ENCODE measurements at places on chromosomes 1 and 21.

GRCh38 chr1:43991200-43991475, 261 bp upstream of the CCDC24 start:
- H3K27ac ChIP-seq, result no peak overlapping the region
- H3K4me3 ChIP-seq, result peak overlapping the region; percentile 90
- no peaks in the 10 kb centered on the region for H3K36me3 ChIP-seq

DNA sequence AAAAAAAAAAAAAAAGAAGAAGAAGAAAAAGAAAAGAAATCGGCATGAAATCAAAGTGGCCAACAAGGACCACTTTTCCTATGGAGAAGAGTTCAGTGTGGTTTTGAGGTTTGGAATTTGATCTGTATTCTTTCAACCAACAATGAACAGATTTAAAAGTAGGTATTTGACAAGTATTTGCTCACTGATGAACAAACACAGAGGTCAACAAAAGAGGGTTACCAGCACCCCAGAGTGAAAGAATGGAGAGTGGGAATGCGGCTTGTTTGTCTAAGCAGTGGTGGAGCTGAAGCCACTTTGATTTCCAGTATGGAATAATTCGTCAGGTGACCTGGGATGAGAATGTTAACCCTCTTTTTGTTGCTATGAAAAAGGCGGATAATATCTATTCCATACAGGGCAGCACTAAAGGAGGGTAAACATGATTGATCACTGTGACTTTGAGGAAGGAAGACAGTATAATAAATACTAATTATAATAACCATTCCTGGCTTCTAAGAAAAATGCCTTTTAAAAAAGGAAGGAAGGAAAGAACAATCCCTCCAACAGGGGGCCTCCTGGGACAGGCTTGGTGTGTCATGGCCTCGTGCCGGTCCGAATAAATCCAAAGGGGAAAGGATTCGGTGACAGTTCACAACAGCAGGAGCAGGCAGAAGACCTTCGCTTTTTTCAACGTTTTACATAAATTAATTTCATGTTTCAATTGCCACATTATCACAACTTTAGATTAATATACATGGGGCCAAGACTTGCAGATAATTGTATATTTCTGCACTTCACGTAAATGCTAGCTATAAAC, 37.2 kb upstream of the SIM2 start:
- no peak overlapping the region for H3K27ac ChIP-seq
- no peak overlapping the region for H3K4me3 ChIP-seq
- DNase-seq, result no peak

DNA sequence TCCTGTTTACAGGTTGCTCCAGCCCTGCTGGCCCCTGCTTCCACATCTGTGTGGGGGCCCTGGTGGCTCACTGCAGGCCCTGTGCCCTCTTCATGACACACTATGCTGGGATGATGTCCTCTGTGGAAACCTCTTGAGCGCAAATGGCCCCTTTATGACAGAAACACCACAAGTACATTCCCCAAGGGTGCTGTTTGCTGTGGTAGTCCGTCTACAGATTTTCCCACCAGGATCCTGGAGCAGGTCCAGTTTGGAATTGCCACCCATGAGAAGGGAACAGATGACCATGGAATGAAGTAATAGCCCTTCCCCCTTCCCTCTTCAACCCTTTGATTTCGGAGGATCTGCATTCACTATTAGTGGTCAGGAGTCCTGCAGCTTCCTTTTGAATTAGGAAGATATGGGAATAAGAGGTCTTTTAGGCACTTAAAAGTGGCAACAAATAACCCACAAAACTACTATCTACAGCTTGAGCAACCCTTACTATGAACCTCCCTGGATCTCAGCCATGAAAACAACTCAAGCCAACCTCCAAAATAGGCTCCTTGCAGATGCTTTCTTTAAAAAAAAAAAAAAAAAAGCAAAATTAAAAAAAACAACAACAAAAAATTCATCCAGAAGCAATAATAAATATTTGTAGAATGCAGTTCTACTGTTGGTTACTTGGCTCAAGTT, 121.9 kb upstream of the TSPAN2 start:
- H3K27ac ChIP-seq, result no peak overlapping the region
- peaks cover 6% of the 10 kb centered on the region for H3K27me3 ChIP-seq
- DNase-seq, result no peak

DNA sequence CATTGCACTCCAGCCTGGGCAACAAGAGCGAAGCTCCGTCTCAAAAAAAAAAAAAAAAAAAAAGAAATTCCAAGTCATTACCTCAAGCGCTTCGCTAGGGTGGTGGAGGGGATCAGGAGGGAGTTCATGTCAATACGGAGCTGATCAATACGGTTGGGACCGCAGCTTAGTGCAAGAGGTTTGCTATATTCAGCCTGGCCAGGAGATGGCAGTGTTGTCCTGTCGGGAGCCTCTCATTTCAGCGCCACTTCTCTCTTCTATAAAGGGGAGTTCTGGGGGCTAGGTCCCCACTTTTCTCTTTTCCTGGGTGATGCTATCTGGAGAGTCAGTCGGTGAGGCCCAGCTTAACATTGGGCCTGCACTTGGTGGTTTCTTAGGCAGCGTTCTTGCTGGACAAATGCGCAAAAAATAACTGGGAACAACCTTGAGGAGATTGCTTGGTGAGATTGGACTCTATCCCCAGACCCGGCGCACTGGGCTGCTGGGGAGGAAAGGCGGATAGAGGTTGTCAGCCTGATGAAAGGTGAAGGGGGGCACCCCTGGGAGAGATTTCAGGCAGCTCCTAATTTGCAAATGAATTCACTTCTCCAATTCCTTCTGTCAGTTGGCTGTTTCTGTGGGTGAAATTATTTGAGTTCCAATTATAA, 40.4 kb downstream of the KIAA0040 start:
- H3K4me1 ChIP-seq, result peaks cover 17% of the 10 kb centered on the region
- peaks cover 42% of the 10 kb centered on the region for H3K27me3 ChIP-seq
- H3K36me3 ChIP-seq, result peaks cover 2% of the 10 kb centered on the region
- H3K27ac ChIP-seq, result no peak overlapping the region
- peak; percentile 73 for DNase-seq

DNA sequence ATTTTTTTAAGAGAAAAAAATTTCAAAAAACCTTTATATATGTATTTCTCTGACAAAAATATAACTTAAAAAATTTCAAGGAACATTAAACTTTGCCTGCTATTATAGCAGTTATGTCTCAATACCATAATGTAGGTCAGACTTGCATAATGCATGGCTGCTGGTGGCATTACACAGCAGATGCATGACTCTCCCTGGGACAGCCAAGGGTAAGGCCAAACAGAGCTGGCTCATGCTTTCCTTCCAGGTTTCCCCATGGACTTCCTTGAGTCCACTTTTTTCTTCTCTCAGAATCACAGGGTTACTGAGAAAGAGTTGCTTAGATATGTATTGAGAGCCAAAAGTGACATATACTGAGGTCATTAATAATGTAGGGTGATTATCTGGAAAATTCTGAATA, 43.7 kb downstream of the RHOU start:
- H3K36me3 ChIP-seq, result no peaks in the 10 kb centered on the region
- H3K4me1 ChIP-seq, result peaks cover 5% of the 10 kb centered on the region
- no peak overlapping the region for H3K4me3 ChIP-seq
- peaks cover 3% of the 10 kb centered on the region for H3K27me3 ChIP-seq

GRCh38 chr1:26578167-26578566, 48.6 kb downstream of the RPS6KA1 start:
- DNase-seq, result no peak
- H3K27me3 ChIP-seq, result no peaks in the 10 kb centered on the region
- peaks cover 36% of the 10 kb centered on the region for H3K4me1 ChIP-seq
- H3K4me3 ChIP-seq, result no peak overlapping the region
- no peak overlapping the region for H3K27ac ChIP-seq

- DNase-seq, result no peak
- peaks cover 18% of the 10 kb centered on the region for H3K27me3 ChIP-seq
- no peaks in the 10 kb centered on the region for H3K4me1 ChIP-seq
- H3K36me3 ChIP-seq, result no peaks in the 10 kb centered on the region
- H3K4me3 ChIP-seq, result no peak overlapping the region
Observed at GRCh38 chr1:171206204-171206977, 21.3 kb downstream of the FMO2 start.

DNA sequence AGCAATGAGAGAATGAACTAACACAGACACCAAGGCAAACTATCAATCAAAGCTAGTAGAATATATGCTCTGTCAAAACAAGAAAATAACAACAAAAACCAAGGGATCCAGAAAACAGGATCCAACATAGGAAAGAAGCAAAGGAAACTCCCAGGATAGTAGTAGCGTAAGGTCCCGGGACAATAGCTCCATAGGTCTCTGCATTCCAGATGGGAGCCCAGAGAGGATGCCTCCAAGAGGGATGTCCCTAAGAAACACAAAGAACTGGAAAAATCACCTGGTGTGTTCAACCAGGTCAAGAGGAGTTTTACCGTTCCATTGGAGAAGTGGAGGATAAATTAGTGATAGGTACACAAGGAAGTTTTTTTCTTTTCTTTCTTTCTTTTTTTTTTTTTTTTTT, 5.7 kb upstream of the FAM43B start:
- H3K27me3 ChIP-seq, result peaks cover 38% of the 10 kb centered on the region
- no peak overlapping the region for H3K4me3 ChIP-seq
- no peaks in the 10 kb centered on the region for H3K36me3 ChIP-seq

DNA sequence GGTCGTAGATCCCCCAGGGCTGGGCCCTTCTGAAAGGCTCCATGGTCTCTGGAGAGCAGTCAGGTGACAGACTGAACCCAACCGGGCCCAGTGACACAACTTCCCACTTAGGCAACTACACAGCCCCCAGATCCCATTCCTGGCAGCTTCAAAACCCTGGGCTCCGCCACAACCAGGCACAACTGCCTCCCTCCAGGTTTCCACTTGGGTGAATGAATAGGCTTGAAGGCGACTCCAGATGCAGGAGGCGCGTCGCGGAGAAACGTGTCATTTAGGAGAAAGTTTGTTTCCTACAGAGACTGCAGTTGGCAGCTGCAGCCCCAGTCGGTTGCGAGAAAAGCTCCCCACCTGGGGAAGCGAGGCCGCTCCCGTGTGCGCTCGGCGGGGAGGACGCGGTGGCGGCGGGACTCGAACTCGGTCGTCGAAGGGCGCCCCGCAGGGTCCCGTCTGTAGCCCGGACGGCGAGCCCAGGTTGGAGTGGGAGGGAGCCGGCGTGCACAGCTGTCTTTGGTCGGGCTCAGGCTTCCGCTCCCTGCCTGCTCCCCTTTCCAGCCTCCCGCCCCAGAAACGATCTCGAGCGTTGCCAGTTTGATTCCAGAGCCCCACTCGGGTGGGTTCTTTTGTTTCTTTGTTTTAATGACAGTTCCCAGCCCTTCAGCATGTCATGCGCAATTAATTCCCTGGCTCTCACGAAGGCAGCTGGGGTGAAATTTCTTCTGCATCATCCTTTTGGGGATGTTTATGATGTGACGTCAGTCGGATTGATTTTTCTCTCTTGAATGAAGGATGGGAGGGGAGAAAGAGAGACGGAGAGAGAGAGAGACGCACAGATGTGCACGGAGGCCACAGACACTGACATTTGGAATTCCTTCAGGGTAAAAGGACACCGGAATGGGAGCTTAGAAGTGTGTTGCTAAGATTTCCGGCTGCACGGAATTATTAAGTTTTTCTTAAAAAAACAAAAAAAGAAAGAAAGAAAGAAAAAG, 862 bp upstream of the SGIP1 start:
- peaks cover 57% of the 10 kb centered on the region for H3K27me3 ChIP-seq
- no peak overlapping the region for H3K27ac ChIP-seq
- peak overlapping the region; percentile 52 for H3K4me3 ChIP-seq
- no peak for DNase-seq

DNA sequence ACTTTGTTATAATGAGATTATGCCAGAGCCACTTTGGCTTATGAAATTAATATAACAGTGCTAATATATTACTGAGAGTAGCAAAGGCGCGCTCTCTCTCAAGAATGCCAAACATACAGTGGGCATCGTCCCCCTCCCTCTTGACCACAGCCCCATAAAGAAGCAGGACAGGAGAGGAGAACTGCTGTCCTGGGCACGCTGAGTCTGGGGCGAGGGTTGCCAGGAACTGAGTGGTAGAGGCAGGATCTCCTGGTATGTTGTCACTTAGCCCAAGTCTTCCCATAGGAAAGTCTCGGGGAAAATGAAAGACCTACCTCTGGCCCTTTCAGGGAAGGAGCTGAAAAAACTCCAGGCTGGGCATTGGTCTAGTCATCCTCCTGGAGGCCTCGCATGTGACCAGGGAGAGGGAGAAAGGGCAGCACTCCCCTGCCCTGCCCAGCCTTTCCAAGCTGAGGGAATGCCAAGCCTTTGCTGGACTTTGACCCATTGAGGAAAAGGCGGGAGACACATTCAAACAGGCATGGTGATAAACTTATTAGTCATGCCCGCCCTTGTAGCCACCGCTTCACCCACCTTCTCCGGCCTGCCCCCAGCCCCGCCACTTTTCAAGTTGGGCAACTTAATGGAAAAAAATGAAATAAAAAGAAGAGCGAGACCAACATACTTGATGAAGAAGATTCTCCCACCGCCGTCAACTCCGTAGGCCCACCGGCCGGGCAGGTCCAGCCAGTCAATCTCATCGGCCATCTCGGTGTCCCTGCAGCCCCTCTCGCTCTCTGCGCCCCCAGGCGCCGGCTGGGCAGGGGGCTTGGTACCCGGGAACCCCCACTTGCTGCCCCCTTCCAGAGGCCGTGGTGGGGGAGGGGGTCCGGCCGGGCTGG, 17.4 kb upstream of the PLEKHA6 start:
- peaks cover 37% of the 10 kb centered on the region for H3K27me3 ChIP-seq
- DNase-seq, result no peak
- H3K27ac ChIP-seq, result no peak overlapping the region
- H3K36me3 ChIP-seq, result no peaks in the 10 kb centered on the region

- H3K36me3 ChIP-seq, result no peaks in the 10 kb centered on the region
- no peak for DNase-seq
- no peak overlapping the region for H3K4me3 ChIP-seq
- H3K4me1 ChIP-seq, result no peaks in the 10 kb centered on the region
Observed at GRCh38 chr1:60759291-60759690, 323.1 kb upstream of the NFIA start.

DNA sequence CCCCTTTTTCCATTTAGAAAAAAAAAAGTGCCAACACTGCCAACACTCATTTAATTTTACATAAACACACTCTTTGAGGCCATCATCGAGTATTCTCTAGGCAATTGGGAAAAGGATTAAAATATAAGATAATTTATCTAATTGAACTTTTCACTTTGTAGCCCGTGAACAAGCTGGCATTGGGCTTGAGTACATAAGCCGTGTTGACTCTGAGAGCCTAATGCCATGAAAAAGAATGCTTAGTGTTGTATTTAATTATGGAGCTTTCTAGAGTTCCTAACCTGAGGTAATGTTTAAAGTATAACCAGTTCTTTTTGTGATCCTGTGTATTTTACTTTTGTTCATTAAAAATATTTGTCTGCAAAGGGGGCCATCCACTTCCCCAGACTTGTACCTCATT, 193.8 kb downstream of the LYPLAL1 start:
- DNase-seq, result no peak
- no peaks in the 10 kb centered on the region for H3K4me1 ChIP-seq
- H3K36me3 ChIP-seq, result no peaks in the 10 kb centered on the region
- no peaks in the 10 kb centered on the region for H3K27me3 ChIP-seq

GRCh38 chr1:232204269-232204668, 425.7 kb downstream of the SIPA1L2 start:
- H3K27ac ChIP-seq, result no peak overlapping the region
- H3K36me3 ChIP-seq, result no peaks in the 10 kb centered on the region
- H3K27me3 ChIP-seq, result no peaks in the 10 kb centered on the region
- H3K4me3 ChIP-seq, result no peak overlapping the region
- no peak for DNase-seq

GRCh38 chr21:33402001-33402979, 923 bp upstream of the IFNGR2 start:
- DNase-seq, result no peak
- H3K4me3 ChIP-seq, result peak overlapping the region; percentile 73
- peaks cover 25% of the 10 kb centered on the region for H3K27me3 ChIP-seq
- H3K27ac ChIP-seq, result peak overlapping the region; percentile 71
- H3K36me3 ChIP-seq, result peaks cover 8% of the 10 kb centered on the region

Measured in activated CD4-positive, alpha-beta T cell treated with anti-CD3 and anti-CD28 coated beads, Interleukin-2, amount 10 ng/mL, durations not matched to agents 7 days and 5 days (primary cell).